CD4-positive, alpha-beta T cell treated with Interleukin-17A for 1 hour (primary cell): ENCODE measurements at places on chromosomes 3 and 15.

DNA sequence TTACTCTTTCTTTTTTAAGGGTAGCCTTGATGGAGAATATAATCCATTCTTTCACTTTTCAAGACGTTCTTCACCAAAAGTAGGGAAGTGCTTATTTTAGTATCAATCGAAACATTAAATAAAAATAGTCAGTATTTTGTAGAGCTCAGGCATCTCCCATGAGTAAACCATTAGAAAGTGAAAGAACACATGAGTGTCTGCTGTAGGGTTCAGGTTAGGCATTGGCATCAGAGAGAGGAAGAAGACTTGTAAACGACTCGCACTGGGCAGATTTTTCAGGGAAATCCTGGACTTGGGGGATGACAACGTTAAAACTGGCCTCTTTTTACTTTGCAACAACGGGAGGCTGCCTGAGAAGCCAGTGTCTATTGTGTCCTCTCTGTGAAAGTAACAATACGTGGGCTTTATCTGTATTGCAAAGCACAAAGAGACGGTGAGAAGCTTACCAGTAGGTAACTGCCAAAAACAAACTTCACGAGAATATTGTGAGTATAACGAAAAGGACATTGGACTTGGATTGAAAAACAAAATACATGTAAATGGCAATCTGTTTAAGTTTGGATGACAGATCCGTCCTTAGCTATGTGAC is 451.7 kb downstream of the PYDC2 start:
- no peak for DNase-seq

DNA sequence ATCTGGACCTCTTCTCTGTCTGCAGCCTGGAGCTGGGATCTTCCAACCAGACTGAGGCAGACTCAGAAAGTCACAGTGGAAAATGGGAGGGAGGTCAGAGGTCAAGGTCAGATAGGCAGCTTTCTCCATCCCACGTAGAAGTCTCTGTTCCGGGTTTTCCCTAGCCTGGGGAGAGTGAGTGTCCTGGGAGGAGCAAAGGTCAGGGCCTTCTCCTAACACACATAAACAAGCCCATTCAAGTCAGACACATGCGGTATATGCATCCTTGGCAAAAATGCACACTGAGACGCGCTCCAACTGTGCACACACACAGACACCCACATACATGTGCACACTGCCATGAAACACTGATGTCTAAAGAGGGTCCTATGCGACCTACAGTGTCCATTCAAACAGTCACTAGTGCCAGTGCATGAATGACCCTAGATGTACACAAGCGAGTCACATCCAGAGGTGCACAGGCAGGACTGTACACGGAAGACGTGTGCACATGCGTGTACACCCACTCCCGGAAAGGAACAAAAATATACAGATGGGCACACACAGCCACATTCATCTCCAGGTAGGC is 681 bp downstream of the TWF2 start:
- DNase-seq: no peak

DNA sequence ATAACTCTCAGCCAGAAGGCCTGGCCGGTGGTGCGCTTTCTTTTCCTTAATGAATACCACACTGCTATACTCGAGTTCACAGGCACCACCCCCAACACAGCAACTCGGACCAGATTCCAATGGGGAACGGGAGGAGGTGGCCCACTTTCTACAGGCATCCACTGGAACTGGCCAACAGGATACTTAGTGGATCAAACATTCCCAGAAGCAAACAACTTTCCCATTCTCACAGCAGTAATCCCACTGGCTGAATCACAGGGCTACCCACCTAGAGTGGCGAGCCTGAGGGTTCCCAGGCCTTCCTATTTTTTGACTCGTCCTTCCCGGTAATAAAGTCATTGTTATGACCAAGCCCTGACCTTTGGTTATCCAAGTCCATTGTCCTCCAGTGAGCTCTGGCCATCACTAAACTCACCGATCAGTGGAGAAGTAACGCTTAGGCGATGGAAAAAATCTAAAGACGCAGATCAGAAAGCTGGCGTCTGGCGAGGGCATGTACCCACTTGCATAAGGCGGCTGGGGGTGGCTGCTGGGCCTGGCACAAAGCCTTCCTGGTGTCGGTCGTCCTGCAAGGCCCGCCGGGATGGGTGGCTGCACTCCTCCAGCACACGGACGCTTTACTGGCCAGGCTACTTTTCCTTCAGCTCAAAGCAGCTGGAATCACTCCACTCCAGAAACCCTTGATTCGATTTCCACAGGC is 1.2 kb downstream of the EOGT start:
- DNase-seq: no peak

DNA sequence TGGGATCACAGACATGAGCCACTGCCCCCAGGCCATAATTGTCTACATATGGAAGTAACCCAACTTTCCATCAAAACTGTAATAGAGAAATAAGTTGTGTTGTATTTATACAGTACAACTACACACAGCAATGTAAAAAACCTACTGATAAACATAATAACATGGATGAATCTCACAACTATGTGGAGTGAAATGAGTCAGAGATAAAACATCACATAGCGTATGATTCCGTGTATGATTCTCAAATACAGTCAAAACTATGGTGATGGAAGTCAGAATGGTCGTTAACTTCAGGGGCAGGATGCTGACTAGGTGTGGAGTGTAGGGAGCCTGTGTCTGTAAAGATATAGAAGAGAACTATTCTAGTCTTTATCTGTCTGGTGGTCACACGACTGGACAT is 332.7 kb upstream of the SLCO3A1 start:
- no peak for DNase-seq

GRCh38 chr3:24648063-24648462 is 153.4 kb upstream of the THRB start:
- DNase-seq: no peak

DNA sequence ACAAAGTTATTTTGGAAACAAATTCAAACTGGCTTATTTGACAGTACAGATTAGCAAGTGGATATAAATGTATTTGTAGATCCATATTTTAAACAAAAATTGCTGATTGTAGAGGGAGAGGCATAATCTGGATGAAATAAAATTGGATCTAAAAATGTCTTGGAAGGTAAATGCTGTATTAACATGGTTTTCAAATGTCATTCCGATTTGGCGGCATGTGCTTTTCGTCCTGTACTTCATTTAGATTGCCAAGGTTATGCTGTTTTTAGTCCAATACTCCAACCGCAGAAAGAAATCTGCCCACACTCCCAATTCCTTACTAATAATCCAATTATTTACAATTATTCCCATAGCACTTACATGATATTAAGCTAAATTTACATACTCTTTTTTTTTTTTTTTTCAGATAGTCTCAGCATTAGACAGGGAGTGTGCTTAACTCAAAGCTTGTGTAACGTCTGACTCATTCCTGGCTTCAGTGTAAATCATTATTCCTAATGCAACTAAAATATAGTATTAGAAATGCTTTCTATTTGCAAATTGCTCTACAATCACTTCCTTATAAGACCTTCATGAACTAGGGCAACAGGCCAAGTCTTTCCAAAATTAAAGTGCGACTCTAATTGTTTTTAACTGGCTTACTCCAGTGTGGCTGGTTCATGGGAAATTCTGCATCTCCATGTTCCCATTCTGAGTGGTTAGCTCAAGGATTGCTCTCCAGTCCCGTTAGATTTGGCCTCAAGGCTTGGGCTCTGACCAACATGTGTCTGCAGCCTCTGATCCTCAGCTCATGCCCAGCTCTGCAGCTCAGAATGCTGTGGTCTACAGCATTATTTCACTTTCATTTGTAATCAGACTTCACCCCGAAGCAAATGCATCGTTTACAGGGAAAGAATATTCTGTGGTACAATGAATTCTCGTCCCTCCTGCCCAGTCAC is 103.9 kb downstream of the FBN1 start:
- DNase-seq: no peak

GRCh38 chr3:113002679-113003078 is 11.9 kb downstream of the GTPBP8 start:
- DNase-seq: peak; percentile 59

GRCh38 chr3:30349507-30349906 is 256.9 kb upstream of the TGFBR2 start:
- no peak for DNase-seq

GRCh38 chr15:45087513-45087912 is 26.5 kb downstream of the DUOX2 start:
- DNase-seq: no peak

GRCh38 chr3:117836296-117836695 is 1126.7 kb downstream of the TUSC7 start:
- no peak for DNase-seq

DNA sequence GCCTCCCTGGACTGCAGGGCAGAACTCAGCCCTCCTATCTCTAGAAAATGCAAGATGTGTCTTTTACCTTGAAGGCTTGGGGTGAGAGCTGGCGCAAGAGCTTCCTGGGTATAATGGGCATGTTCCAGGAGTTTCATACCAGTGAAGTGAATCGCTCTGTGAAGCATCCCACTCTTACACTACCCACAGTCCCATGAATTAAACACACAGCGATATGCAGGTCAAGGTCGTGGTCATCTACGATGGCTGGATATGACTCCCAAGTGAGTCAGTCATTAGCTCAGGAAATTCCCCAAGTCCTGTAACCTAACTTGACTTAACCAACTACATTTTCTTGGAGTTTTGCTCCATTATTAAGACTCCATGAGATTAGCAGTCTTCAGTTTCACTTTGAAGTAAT is 439.7 kb downstream of the NTRK3 start:
- no peak for DNase-seq

DNA sequence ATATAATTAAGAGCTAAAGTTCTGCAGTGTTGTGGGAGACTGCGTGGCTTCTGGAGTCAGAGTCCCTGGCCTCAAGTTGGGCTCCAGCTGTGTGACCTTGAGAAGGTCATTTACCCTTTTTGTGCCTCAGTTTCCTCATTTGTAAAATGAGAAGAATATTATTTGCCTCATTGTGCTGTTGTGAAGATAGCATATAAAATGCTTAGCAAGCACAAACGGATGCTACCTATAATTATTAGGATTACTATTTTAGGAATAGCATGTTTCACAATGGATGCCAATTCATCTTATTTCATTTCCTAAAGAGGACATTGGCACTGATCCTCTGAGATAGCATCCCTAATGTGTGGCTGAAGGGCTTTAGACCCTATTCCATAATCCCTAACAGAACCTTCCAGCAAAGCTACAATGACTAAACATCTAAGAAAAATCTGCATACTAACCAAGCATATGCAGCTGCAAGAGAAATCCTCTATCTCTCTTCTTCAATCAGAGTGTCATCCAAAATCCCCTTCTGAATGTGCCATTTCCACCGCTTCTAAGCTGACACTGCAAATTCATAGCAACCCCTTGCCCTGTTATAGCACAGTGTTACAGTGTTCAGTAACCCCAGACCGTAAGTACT is 148.3 kb downstream of the RBMS3 start:
- DNase-seq: no peak

- DNase-seq: no peak
These were observed 155.0 kb upstream of the SUCLG2 start for GRCh38 chr3:67809370-67809935.

GRCh38 chr3:37955918-37956707 is 34.5 kb upstream of the VILL start:
- no peak for DNase-seq
